Forelimb muscle (tissue), 1 donor: ENCODE measurements at places on chromosomes 6 and 20. TPM values are rescaled to one million over a fixed set of nuclear protein-coding genes. Genes with fewer than 3 reads are reported as not detected.

Gene XPO5
- polyA plus RNA-seq = 25.7 TPM

Gene UBD
- polyA plus RNA-seq = 0.28 TPM

Gene SDC4
- 8.5 TPM for polyA plus RNA-seq

Gene SLC17A1
- polyA plus RNA-seq = not detected

Gene CCDC170
- polyA plus RNA-seq = 0.49 TPM

Gene C20orf141
- polyA plus RNA-seq = not detected

Gene HLA-DOB
- polyA plus RNA-seq = 0.30 TPM

Gene BCAS4
- 2.4 TPM for polyA plus RNA-seq

Gene SLC2A10
- polyA plus RNA-seq = 16.1 TPM

Gene PTPN1
- polyA plus RNA-seq = 18.1 TPM

Gene GTF3C6
- polyA plus RNA-seq = 70.6 TPM

Gene AVP
- polyA plus RNA-seq = not detected

Gene BMP6
- 0.82 TPM for polyA plus RNA-seq

Gene ZKSCAN8
- polyA plus RNA-seq = 22.1 TPM

Gene TMEM244
- 0.27 TPM for polyA plus RNA-seq

Gene CDH22
- polyA plus RNA-seq = 0.18 TPM

Gene BCAS1
- 3.6 TPM for polyA plus RNA-seq

Gene MLIP
- 69.5 TPM for polyA plus RNA-seq

Gene MYCT1
- 18.0 TPM for polyA plus RNA-seq

Gene GINS1
- polyA plus RNA-seq = 5.4 TPM

Gene CCM2L
- 5.4 TPM for polyA plus RNA-seq

DNA sequence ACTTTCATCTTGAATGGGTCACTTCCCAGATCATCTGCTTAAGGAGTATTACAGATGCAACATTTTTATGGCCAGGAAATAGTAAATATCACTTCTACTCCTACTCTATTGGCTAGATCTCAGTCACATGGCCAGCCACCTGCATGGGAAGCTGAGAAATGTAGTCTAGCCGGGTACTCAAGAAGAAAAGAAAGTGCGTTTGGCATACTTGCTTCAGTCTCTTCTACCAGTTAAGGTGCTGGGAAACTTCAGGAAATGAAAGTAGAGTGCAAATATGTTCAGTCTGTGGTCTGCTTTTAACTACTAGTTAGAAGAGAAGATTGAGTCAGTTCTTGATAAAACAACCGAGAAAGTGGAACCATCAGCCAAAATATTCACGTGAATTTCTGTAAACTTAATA, 129.2 kb downstream of the PDSS2 start:
- no peak for DNase-seq

- DNase-seq = no peak
These were observed 350.1 kb upstream of the HSF2 start for GRCh38 chr6:122049341-122049740.

DNA sequence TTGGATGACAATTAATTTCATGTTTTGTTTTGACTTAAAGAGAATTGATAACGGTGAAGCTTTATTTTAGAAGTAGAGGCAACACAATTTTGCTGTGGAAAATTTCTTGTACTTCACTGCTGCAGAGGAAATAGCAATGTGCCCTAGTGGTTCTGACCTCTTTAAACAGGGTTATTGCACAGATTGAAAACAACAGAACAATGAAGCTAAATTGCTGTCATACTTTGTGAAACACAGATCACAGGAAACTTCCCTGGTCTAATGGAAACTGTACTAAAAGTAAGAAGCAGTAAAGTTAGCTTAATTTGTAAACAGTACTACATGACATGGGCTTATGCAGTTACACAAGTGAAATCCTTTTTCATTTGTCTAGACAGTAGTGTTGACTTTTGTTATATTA, 31.3 kb downstream of the OR2A4 start:
- no peak for DNase-seq

- no peak for DNase-seq
These were observed 32.0 kb downstream of the SMPDL3A start for GRCh38 chr6:122821095-122821494.

- no peak for DNase-seq
These were observed 2.8 kb downstream of the NEDD9 start for GRCh38 chr6:11229655-11230046.

GRCh38 chr6:3015144-3015543, 15.4 kb downstream of the NQO2 start:
- DNase-seq = no peak

- DNase-seq = no peak
These were observed 24.2 kb upstream of the PAQR8 start for GRCh38 chr6:52337633-52338290.

DNA sequence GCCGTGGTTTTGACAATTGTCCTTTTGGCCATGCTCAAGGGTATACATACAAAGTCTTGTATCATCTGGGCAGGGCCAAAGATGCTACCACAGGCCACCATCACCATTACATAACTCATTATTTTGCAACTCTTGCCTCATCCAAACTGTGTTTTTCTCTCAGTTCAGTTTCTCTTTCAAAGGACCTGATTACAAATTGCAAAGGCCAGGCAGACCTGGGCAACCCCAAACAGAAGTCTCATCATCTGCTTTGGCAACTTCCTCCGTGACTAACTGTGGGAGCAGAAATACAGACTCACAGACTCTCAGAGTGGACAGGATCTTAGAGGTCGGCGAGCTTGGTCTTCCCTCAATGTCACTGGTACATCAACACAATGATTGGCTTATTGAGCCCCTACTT, 117.8 kb upstream of the NEDD9 start:
- no peak for DNase-seq

DNA sequence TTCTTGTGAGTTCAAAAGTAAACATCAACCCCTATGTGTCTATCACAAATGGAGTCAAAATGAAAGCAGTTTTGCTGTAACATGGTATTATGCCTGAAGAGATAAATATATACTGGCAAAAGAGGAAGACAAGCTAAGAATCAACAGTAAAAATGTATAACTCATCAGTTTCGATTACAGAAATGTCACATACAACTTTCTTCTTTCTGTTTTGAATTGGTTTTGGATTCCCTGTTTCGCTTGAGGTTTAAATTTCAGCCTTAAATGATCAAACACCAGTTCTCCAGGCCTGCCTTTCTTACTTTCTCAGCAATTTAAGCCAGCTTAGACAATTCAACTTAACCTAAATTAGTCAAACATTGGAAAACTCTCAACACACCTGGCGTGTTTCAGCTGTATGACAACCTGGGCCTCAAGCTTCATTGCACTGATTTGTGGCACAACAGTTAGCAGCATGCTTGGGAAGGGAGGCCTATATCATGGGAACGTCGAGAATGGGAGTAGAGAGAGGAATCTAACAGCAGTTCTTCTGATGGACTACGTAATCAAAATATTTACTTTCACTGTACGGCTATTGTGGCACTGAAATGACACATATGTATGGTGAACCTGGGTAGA, 51.9 kb upstream of the MARCKS start:
- DNase-seq = no peak

DNA sequence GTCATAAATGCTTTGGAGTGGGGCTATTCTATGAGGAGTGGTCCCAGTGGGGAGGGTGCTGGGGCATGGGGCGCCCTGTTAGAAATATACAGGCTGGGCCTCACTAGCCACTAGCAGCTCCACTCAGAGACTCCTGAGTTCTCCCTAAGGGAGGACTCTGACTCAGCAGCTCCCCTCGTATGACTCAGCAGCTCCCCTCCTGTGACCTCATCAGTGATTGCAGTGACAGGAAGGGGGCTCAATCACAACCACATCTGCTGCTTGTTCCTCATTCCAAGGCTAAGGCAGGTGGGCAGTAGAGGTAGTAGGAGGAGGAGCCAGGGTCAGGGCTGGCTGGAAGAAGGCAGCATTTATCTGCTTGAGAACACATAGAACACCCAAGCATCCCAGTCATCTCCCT, 73.7 kb downstream of the PRND start:
- DNase-seq = no peak

DNA sequence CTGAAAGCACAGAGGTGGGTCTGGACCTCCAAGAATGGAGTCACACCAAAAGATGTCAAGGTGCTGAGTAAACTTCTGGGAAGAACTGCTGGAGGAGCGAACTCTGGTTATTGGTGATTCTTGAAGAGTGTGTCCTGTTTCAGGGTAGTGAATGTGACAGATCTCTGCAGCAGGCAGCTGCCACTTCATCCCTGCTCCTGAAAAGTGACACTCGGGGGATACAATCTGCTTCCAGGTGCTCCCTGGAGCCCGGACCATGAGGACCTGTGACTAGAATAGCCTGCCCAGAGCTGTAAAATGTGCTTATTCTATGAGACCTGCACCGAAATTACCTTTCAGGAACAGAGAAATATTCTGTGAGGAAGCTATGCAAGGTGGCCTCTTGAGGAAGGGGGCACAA, 191.1 kb downstream of the FOXC1 start:
- no peak for DNase-seq

DNA sequence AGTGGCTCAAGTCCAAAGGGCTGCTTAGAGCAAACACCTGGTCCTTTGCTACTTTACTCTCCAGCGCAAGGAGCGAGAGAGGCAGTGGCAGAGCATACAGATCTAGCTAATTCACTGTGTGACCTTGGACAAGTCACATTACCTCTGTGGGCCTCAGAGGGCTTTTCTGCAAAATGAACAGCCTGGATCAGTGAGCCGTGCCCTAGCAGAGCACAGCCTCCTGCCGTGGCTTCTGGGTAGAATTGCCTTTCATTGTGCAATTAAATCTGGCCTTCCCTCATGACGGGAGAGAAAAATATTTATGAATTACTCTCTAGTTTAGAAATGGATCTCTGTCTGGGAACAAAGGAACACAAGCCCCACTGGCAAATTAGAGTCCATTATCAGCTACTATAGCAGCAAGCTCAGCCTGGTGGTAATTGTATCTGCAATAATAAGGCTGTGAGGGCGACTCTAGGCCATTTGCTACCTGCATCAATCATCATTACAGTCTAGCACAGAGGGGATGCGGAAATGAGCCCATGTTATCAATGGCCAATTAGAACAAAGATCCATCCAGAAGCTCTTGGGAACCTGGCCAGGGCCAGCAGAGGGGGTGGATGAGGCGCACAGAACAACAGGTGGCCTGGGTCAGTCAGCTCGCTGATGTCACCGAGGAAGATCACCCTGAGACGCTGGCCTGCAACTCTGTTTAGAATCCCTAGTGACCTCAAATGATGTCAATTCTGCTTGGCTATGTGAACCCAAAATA, 114.2 kb upstream of the LY86 start:
- DNase-seq = no peak

- no peak for DNase-seq
These were observed 28.1 kb downstream of the NCOA7 start for GRCh38 chr6:125818772-125819260.

DNA sequence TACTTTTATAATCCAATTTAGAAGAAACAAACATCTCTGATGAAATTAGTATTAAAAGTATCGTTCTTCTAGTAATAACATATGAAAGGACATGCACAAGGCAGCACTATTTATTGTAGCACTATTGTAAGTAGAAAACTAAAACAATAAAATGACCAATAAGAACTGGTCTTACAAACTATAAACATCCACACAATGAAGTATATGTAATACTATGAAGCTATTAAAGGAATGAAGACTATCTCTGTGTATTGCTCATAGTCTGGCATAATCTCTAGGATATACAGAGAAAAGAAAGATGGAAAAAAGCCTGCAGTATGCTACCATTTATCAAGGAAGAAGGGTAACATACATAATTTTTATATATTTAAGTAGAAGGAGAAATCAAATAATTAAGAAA, 16.7 kb downstream of the LCA5 start:
- no peak for DNase-seq

DNA sequence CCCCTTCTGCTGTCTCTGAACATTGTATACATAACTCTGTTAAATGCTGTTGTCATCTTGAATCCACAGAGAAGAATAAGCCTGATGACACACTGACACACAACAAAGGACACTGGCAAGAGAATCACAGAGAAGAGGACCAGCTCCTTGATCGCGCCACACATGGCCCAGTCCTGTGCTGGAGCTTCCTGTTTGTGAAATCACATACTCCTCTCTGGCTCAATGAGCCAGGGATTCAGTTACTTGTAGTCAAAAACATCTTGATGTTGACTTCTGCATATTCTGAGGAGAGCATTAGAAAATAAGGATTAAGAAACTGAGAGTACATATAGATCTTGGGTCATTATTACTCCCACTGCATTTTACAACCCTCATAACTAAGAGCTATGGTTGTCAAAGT, 100.1 kb downstream of the EPB41L2 start:
- DNase-seq = no peak

DNA sequence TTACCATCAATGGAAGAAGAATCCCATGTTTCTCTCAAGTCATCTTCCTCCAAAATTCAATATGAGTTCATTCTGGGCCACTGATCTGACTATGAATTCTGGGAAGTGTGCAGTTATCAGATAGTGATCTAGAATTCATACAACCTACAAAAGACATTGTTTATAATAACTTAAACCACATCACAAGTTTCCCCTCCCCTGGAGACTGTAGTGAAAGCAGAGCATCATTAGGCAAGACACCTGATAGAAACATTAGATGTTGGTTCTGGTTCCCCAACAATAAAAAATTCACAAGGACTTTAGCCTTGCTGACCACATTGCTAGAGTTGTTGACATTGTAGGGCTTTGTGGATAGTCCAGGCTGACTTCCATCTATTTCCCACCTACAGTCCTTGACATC, 506.4 kb upstream of the JAG1 start:
- DNase-seq = no peak

- DNase-seq = no peak
These were observed 13.4 kb downstream of the ZNF318 start for GRCh38 chr6:43355862-43356590.

GRCh38 chr20:43636429-43636828, 30.5 kb upstream of the MYBL2 start:
- DNase-seq = no peak

DNA sequence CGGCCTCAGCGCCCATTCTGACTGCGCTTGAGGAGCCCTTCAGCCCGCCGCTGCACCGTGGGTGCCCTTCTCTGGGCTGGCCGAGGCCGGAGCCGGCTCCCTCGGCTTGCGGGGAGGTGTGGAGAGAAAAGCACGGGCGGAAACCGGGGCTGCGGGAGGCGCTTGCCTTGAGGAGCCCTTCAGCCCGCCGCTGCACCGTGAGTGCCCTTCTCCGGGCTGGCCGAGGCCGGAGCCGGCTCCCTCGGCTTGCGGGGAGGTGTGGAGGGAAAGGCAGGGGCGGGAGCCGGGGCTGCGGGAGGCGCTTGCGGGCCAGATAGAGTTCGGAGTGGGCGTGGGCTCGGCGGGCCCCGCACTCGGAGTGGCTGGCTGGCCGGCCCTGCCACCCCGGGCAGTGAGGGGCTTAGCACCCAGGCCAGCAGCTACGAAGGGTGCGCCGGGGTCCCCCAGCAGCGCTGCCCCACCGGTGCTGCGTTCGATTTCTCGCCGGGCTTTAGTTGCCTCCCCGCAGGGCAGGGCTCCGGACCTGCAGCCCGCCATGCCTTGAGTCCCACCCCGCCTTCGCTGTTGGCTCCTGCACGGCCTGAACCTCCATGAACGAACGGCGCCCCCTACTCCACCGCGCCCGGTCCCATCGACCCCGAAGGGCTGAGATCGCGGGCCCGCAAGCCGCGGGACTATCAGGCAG, 45.7 kb upstream of the MCUR1 start:
- no peak for DNase-seq

GRCh38 chr20:1377984-1378734, 14.7 kb downstream of the FKBP1A start:
- DNase-seq = no peak
